CD4-positive, alpha-beta T cell treated with Interleukin-4 for 4 hours (primary cell): ENCODE measurements at places on chromosomes 6 and 20.
A peak's percentile ranks its signal among the peaks of the same experiment; 100 is the strongest.

DNA sequence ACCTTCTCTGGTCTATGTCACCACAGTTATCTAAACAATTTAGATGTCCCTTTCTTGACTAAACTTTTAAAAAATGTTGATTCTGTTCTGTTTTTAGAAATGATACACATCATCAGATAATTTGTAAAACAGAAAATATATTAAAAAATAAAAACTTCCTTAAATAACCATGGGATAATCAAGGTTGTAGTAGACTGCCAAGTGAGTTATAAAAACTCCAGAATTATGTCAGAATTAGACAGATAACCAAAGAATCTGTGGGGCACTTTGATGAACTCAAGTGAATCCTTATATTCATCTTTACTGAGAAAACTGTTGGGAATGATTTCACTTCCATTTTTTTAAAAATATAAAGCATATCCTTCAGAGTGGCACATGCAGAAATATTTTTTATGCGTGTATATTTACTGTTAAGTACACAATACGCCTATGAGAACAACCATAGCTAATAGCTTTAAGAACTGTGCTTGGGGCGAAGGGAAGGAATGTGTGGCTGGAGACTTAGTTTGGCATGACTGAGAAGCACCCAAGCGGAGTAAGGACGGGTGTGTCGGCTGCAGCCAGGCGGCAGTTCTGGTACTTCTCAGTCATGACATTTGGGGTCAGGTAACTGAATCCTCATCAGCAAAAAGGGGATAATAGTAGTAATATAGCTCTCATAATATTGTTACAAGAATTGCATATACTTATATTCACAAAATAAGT lies 604.7 kb upstream of the CITED2 start:
- DNase-seq: no peak

DNA sequence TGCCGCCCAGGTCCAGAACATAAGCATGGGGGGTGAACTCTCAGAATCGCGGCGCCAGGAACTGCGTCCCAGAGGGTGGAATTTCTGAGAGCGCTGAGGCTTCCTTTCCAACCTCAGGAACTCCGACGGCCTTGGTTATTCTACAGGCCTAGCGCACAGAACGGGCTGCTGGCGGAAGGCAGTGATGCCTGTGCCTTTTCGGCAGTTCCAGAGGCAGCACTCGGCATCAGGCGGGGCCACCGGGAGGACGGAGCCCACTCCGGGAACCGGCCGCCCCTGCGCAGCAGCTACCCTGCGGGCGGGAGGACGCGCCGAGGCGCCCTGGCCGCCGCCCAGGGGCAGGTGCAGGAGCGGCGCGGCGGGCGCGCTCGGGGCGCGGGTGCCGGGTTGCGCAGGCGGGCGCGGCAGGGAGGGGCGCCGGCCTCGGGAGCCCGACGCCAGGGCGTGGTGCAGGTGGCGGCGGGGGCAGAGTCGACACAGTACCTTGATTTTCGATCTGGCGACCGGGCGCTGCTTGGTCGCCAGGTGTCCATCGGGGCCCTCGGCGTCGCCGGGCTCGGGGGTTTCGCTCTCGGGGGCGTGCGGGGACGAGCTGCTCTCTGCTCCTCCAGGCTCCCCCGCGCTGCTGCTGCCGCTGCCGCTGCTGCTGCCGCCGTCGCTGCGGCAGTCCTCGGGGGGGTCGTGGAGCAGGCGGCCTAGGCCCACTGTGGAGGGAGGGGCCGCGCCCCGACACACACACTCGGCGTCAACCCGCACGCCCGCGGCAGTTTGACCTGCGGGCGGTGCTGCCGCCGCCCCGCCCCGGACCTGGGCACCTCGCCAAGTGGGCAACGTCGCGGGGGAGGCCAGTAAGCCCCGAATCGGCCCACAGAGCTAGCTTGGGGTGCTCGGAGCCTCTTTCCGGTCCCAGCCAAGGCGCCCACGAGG lies 1.3 kb downstream of the OVOL2 start:
- no peak for DNase-seq

- no peak for DNase-seq
Measured at GRCh38 chr20:47189060-47189459, 167.4 kb downstream of the ZMYND8 start.

GRCh38 chr20:62025832-62026563 lies 39.7 kb downstream of the TAF4 start:
- no peak for DNase-seq

GRCh38 chr6:5205035-5205507 lies 55.7 kb downstream of the LYRM4 start:
- DNase-seq: no peak

GRCh38 chr6:108748055-108748454 lies 100.2 kb upstream of the ARMC2 start:
- no peak for DNase-seq

DNA sequence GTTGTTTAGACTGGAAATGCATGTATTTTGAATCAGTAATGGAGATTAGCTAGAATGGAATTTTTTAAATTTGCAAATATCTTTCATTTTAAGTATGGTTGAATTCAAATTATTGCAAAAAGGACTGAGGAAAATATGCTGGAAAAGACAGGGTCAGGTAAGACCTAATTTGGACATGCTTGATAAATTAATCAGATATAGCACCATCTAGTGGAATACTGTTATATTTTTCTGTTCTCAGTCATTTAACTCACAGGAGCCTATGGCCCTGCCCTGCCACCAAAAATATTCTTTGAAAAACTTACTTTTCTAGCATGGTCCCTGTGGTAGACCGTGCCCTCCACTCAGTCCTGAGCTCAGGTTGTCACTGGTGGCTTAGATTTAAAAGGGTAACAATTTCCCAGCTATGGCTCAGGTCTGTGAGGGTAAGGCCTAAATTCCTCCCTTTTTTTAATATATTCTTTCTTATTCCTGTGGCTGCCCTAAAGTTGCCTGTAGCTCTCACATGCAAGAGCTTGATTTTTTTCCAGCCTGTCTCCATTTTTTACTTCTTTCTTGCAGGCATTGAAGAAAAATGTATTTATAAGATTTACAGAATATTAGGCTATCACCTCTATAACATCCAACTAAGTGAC lies 25.3 kb upstream of the KIAA1586 start:
- DNase-seq: peak; percentile 35

- DNase-seq: no peak
Measured at GRCh38 chr20:47691625-47692024, 93.7 kb downstream of the SULF2 start.

GRCh38 chr6:41636833-41637193 lies 1.5 kb upstream of the MDFI start:
- no peak for DNase-seq

DNA sequence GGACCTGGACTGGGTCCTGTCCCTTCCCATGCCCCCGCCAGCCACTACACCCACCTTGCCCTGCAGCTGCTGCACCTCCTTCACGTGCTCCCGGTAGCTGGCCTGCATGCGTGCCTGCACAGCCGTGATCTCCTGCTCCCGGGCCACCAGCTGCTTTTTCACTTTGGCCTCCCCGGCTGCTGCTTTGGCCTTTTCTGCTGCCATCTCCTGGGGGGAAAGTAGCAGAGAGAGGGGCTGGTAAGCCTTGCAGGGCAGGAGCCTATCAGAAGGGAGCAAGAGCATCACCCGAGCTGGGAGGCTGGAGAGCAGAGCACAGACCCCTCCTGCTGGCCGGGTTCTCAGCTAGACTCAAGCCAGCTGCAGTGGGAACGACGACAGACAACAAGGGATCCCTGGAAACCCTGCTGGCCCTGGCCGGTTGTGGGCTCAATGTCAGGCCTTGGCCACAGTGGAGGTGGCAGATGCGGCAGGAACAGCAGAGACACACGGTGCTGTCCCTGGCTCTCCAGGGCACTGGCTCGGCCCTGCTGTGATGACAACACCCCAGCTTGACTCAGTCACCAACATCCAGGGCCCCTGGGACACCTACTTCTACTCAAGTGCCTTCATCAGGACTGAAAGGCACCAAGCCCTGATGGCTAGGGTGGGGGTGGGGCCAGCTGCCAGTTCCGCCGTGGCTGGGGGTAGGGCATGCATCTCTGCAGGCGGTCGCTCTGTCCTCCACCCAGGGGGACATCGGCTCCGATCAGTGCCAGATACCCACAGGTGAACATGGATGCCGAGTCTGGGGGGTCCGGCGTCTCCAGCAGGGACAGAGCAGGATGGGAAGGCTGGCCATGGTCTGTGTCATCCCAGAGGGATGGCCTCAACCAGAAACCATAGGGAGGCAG lies 45.3 kb downstream of the RRBP1 start:
- DNase-seq: no peak

GRCh38 chr6:88238065-88238464 lies 71.9 kb upstream of the CNR1 start:
- DNase-seq: peak; percentile 1

GRCh38 chr20:35702824-35703695 lies 3.9 kb downstream of the ROMO1 start:
- DNase-seq: no peak

DNA sequence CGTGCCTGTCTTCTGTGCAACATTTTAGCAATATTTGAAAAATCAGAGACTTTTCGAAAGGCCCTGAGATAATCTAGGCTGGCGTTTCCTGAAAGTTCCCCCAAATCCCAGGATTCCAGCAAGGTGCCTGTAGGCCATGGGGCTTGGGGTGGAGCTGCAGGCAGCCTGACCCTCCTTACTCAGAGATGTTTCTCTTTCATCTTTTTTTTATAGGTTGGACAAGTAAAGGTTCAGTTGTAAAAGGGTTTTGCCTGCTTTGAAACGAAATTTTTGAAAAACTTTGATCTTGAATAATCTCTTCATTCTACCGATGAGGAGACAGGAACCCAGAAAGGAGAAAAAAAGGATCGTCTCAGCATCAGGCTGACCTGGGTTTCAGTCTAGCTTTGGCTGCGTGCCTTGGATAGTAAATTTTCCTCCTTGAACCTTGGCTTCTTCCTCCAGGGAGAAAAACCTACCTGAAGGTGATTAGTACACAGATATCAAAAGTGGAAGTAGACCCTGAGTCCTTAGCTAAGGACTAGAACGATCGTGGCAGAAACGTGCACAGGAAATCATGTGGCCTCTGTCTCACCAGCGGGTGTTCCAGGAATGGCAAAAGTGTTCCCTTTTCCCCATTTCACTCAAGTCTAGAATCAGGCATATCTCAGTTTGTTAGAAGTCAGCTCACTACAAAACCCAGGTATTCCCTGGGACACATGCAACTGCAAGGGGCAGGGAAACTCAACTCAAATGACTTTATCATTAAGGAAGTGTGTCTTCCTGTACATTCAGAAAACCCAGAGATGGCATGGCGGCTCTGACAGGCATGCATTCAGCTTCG lies 128.2 kb upstream of the PTPN1 start:
- peak; percentile 30 for DNase-seq

- DNase-seq: no peak
Measured at GRCh38 chr20:10217721-10218410, 764 bp upstream of the SNAP25 start.

DNA sequence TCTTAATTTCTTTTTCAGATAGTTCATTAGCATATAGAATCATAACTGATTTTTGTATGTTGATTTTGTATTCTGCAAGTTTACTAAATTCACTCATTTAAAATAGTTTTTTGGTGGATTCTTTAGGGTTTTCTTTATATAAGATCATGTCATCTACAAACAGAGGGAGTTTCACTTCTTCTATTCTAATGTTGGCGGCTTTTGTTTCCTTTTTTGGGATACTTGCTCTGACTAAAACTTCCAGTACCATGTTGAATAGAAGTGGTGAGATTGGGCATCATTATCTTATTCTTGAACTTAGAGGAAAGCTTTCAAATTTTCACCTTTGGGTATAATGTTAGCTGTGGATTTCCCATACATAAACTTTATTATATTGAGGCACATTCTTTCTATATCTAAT lies 296.9 kb downstream of the BCKDHB start:
- DNase-seq: no peak

DNA sequence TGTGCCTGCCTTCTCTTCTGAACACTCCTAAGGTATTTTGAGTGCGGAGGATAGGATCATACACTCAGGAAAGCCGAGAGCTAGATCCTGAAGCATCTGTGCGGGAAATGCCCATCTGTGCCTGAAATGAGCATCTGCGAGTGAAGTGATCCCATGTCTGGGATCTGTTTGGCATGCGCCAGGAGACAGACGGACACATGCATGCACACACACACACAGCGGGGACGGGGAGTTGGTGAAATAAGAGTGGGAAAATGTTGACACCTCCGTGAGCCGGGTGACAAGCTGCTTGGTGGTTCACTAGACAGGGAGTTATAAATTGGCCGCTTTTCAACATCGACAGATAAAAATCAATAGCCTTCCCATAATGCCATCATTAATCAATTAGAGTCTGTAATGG lies 13.8 kb downstream of the SYNJ2 start:
- no peak for DNase-seq

DNA sequence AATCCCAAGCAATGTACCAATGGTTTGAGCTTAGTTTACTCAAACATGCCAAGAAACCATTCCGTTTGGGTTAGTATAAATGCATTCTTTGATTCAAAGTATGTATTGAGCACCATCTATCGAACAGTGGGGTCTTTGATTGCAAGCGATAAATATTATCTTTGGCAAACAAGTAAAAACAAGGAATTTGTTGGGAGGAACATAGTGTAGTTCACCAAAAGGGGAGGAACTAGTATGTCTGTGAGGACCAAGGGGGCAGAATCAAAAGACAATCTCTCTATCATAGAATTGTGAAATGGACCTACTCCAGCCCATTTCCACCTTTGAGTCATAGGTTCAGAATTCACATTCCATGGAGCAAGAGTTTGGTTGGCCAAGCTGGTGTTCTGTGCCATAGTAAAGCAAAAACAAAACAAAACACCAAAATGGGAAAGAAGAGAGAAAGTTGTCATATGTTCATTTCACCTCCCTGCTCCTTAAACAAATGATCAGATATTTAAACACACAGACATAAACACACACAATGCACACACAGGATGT lies 266.0 kb downstream of the TSHZ2 start:
- no peak for DNase-seq

- no peak for DNase-seq
Measured at GRCh38 chr20:6766433-6766832, 1.1 kb upstream of the BMP2 start.

- DNase-seq: no peak
Measured at GRCh38 chr6:136464148-136464547, 86.1 kb downstream of the MAP7 start.

GRCh38 chr20:4763261-4763660 lies 41.6 kb downstream of the PRND start:
- DNase-seq: no peak

- DNase-seq: no peak
Measured at GRCh38 chr6:81486234-81486633, 266.2 kb downstream of the TENT5A start.

DNA sequence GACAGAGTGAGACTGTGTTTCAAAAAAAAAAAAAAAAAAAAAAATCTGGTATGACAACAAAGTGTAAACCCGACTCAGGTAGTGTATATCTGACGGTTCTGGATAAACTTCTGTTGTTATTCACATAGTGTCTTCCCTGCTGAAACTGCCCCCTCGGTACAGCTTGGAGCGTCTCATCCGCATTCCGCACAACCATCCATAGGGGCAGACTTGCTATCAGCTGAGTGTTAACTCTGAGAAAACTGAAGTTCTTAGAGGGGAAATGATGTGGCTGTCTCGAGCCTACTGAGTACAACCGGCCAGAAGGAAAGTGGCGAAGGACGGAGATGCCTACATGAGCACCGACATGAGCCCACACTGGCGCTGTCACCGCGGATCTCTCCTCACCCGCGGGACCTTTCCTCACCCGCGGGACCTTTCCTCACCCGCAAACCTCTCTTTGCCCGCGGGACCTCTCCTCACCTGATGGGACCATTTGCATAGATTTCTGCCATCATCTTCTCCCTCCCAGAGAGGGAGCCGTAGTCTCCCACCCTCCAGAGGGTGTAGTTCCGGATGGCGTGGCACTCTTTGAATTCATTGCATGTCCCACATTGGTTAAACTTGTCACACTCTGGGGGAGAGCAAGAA lies 9.8 kb downstream of the CTSZ start:
- no peak for DNase-seq

GRCh38 chr6:113860181-113860955 lies 3.2 kb downstream of the MARCKS start:
- no peak for DNase-seq
